A549 treated with Mapracorat at 1 μM for 4 hours (cell line): ENCODE measurements at places on chromosomes 6 and 20. TPM values are rescaled to one million over a fixed set of nuclear protein-coding genes. Genes with fewer than 3 reads are reported as not detected.

Gene DEFB124
- total RNA-seq: 0.29 to 0.44 TPM in 2 of 5 replicates, not detected in the others

Gene GSTA2
- not detected in 5 replicates for total RNA-seq

Gene C6orf58
- not detected in 5 replicates for total RNA-seq

Gene OXT
- not detected in 5 replicates for total RNA-seq

Gene CD24
- total RNA-seq: 236 to 307 TPM (median 294 TPM) in 5 replicates

Gene FAXC
- 5.9 to 8.9 TPM (median 6.6 TPM) in 5 replicates for total RNA-seq

Gene SLC23A2
- total RNA-seq: 13.5 to 16.2 TPM (median 15.2 TPM) in 5 replicates

Gene DDO
- 0.06 to 0.19 TPM (median 0.15 TPM) in 5 replicates for total RNA-seq

Gene ZNF165
- 0.58 to 1.2 TPM (median 0.74 TPM) in 5 replicates for total RNA-seq

Gene METTL24
- not detected in 5 replicates for total RNA-seq

Gene RBCK1
- 100 to 142 TPM (median 138 TPM) in 5 replicates for total RNA-seq

Gene KHDC1L
- total RNA-seq: 0.29 TPM in 1 of 5 replicates, not detected in the others

Gene PRND
- not detected in 5 replicates for total RNA-seq

Gene TMEM30A
- total RNA-seq: 30.7 to 44.4 TPM (median 41.0 TPM) in 5 replicates

Gene BEND6
- total RNA-seq: 0.70 to 0.99 TPM (median 0.87 TPM) in 5 replicates

Gene TSPO2
- total RNA-seq: not detected in 5 replicates

Gene RAB44
- total RNA-seq: 0.03 to 0.06 TPM (median 0.04 TPM) in 4 of 5 replicates, not detected in the other

Gene ZNF343
- 11.5 to 13.0 TPM (median 12.4 TPM) in 5 replicates for total RNA-seq

Gene SRMS
- total RNA-seq: 0.10 to 0.16 TPM in 2 of 5 replicates, not detected in the others

Gene SPAG4
- 3.1 to 5.9 TPM (median 4.8 TPM) in 5 replicates for total RNA-seq

Gene RIPOR2
- 0.35 to 0.66 TPM (median 0.48 TPM) in 5 replicates for total RNA-seq

Gene PSMB8
- 17.9 to 21.8 TPM (median 20.1 TPM) in 5 replicates for total RNA-seq

Gene PRELID3B
- total RNA-seq: 52.2 to 67.4 TPM (median 59.0 TPM) in 5 replicates

Gene TRIM31
- 0.48 to 1.3 TPM (median 0.82 TPM) in 5 replicates for total RNA-seq

Gene MCHR2
- not detected in 5 replicates for total RNA-seq

Gene MCCD1
- total RNA-seq: not detected in 5 replicates

Gene PPIL6
- 2.5 to 3.6 TPM (median 2.9 TPM) in 5 replicates for total RNA-seq

Gene NFKBIL1
- total RNA-seq: 9.0 to 12.4 TPM (median 11.7 TPM) in 5 replicates

Gene PSORS1C2
- total RNA-seq: not detected in 5 replicates

Gene EPHA7
- 0.04 to 0.10 TPM (median 0.09 TPM) in 5 replicates for total RNA-seq

Gene SLC22A16
- total RNA-seq: not detected in 5 replicates

Gene BPIFB2
- total RNA-seq: not detected in 5 replicates

Gene ECT2L
- total RNA-seq: not detected in 5 replicates

Gene TBC1D32
- 0.80 to 1.8 TPM (median 1.2 TPM) in 5 replicates for total RNA-seq

Gene KCNK15
- total RNA-seq: 0.45 to 0.87 TPM (median 0.54 TPM) in 5 replicates

Gene IRF4
- total RNA-seq: 0.21 to 0.46 TPM (median 0.34 TPM) in 5 replicates

Gene FERMT1
- 14.7 to 16.1 TPM (median 15.7 TPM) in 5 replicates for total RNA-seq

Gene PDE10A
- total RNA-seq: 23.4 to 29.8 TPM (median 27.4 TPM) in 5 replicates

Gene ACAT2
- total RNA-seq: 26.4 to 29.8 TPM (median 28.5 TPM) in 5 replicates

Gene EDN1
- 35.1 to 45.3 TPM (median 40.7 TPM) in 5 replicates for total RNA-seq

Gene SENP6
- 27.5 to 34.9 TPM (median 30.0 TPM) in 5 replicates for total RNA-seq

Gene HEBP2
- total RNA-seq: 18.8 to 37.2 TPM (median 34.5 TPM) in 5 replicates

Gene RSPH4A
- 0.15 to 0.22 TPM (median 0.20 TPM) in 5 replicates for total RNA-seq

Gene WFDC2
- total RNA-seq: not detected in 5 replicates

Gene SLC17A3
- total RNA-seq: 0.82 to 1.1 TPM (median 0.93 TPM) in 5 replicates

Gene DAAM2
- total RNA-seq: 0.04 to 0.24 TPM (median 0.13 TPM) in 5 replicates

Gene TCF15
- not detected in 5 replicates for total RNA-seq

Gene DNAH8
- total RNA-seq: not detected in 5 replicates

Gene WFDC10B
- total RNA-seq: not detected in 5 replicates

Gene TFAP2C
- total RNA-seq: 13.1 to 15.0 TPM (median 13.5 TPM) in 5 replicates
